ENCODE measurements at places on chromosomes 16 and 17.

DNA sequence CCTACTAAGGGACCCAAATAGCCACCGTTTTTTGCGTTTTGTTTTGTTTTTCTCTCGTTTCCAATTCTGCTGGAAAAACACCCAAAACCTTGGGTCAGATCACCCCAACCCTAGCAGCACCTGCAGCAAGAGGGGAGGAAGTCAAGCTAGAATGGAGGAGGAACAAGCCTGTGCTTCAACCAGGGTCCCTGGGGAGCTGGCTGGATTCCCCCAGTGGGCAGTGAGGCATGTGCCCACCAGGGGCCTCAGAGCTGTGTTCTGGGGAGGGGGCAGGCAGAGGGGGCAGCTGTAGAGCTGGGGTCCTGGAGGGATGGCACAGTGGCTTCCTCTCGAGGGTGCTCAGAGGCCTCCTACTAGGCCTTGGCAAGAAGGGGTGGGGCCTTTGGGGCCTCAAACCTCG, 6.5 kb downstream of the CD79B start:
- DNase-seq = no peak

DNA sequence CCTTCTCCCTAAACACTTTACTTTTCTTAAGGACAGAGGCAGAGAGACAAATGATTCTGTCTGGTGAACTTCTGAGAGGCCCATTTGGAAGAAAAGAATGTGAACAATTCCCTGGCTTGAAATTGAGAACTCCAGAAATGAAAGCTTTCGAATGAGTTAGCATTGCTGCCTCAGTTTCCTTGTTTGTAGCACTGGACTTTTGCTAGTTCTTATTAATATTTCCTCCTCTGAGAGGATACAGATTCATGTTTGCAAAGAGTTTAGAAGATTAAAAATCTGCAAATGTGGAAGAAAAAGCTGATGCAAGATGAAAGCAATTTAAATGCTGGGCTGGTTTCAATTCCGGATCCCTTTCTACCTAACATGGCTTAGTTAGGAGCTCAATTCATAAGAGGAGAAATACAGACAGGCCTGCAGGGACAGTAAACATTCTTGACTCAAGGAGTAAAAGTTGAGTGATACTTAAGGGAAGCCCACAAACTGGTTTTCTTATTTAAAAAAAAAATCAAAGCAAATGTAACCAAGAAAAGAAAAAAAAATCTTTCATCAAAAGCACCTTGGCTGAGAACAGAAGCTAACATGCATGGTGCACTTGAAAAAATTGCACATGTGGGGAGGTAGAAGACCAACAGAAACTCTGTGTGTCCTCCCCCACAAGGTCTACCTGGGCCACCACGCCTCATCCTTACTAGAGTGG, 27.1 kb downstream of the HNF1B start:
- DNase-seq = no peak

- no peak for DNase-seq
These were observed 17.5 kb downstream of the HDAC5 start for GRCh38 chr17:44105941-44106340.

DNA sequence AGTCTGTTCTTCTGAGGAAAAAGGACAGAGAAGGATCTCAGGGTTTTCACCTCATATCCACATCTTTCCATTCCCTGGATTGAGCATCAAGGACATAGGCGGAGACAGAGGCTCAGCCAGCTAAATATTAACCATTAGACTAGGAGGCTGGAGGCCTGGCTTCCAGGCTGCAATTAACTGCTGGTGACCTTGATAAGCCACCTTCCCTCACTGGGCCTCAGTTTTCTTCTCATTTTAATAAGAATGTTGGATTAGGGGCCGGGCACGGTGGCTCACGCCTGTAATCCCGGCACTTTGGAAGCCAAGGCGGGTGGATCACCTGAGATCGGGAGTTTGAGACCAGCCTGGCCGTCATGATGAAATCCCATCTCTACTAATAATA, 25.6 kb upstream of the CNOT1 start:
- DNase-seq = no peak

GRCh38 chr17:2214929-2215615, 88.5 kb downstream of the SMG6 start:
- DNase-seq = no peak

DNA sequence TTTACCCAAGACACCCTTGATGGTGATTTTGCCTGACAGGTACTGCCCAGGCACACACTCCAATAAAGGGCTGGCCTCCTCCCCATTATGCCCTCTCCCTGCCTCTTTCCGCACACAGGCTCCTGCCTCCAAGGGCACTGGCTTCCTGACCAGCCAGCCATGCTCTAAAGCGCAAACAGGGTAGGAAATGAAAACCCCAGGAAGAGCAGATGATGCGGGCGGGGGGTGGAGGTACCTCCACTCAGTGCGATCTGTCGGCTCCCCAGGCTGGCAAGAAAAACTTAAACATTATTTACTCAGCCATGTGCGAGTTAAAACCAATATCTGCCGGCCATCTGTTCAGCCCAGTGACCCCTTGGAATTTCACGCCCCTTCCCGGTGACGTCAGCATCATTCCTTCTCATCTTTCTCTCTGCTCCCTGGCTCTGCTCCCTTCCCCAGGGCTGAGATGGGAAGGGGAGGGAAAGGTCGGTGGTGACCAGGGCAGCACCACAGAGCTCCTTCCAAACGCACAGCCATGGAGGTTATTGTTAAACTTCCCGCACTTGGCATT, 262.5 kb downstream of the CBLN1 start:
- DNase-seq = no peak

DNA sequence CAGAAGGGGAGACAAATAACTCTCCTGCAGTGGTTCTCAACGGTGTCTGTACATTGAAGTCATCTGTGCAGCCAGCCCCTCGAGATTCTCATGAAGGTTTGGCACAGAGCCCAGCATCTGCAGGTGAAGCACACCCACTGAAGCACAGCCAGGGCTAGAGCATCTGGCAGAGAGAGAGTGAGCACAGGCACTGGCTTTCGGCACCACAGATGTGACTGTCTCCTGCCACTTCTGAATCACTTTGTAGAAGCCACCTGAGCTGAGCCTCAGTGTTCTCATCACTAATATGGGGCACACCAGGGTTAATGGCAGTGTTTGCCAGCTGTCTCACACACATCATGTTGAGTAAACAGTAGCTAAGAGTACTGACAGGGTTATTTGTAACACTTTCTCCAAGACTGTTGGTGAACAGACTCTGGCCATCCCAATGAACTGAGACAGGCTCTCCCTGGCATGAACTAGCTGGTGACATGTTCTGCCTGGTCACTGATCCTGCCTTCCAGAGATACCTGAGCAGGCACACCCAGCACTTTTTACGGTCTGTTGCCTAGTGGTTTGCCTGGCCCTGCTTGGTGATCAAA, 10.9 kb downstream of the HSPB9 start:
- DNase-seq = no peak

- no peak for DNase-seq
These were observed 850 bp downstream of the PPM1E start for GRCh38 chr17:58756246-58757161.

DNA sequence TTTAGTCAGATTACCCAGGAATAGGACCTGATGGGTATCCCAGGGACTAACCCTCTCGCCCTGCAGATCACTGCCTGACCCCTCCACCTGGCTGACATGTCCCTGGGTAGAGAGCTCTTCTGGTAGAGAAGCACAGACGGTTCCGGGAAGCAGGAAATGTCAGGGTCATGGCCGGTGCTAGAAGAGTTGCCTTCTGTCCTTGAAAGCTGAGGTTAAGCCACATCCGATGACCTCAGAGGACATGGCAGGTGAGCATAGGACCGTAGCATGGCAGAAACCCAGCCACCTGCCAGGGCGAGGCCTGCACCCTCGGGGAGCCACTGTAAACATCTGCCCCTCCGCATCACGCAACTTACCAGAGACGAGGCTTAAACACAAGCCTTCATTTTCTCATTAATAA, 483.7 kb downstream of the SOX9 start:
- DNase-seq = no peak

DNA sequence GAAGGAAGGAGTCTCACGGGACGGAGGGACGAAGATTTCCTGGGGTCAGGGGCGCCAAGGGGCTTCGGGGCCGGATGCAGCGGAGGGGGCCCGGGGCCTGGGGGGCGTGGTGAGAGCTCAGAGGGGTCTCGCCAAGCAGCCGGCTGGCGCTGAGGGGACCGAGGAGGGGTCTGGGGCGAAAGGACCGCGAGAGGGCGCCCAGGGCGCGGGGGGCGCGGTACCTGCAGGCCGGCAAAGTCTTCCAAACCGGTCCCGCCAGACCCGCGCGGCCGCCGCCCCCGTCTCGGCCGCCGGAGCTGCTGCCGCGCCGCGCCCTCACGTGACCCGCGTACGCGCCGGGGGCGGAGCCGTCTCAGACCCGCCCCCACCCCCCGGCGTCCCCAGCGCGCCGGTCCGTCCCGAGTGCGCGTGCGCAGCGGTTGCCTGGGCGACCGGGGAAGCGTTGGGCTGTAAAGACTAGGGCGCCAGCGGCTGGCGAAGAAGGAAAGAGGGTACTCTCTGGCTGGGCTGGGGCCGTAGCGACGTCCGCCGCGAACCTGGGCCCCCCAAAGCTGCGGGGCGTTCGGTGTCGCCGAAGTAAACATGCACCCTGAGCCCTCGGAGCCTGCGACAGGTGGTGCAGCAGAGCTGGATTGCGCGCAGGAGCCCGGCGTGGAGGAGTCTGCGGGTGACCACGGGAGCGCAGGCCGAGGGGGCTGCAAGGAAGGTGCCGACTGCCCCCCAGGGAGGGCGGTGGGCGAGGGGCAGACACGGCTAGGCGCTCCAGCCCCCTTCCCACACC, at the start of the genes DNAAF1 and HSDL1:
Gene DNAAF1 (plus strand): TSS at position 450 of the 781 bp plus-strand sequence. CDS start 133 bp downstream, at position 583.
Gene HSDL1 (minus strand): TSS at position 319 of the 781 bp plus-strand sequence. CDS start 13,856 bp downstream, outside the sequence.
- peak; percentile 94 for DNase-seq

DNA sequence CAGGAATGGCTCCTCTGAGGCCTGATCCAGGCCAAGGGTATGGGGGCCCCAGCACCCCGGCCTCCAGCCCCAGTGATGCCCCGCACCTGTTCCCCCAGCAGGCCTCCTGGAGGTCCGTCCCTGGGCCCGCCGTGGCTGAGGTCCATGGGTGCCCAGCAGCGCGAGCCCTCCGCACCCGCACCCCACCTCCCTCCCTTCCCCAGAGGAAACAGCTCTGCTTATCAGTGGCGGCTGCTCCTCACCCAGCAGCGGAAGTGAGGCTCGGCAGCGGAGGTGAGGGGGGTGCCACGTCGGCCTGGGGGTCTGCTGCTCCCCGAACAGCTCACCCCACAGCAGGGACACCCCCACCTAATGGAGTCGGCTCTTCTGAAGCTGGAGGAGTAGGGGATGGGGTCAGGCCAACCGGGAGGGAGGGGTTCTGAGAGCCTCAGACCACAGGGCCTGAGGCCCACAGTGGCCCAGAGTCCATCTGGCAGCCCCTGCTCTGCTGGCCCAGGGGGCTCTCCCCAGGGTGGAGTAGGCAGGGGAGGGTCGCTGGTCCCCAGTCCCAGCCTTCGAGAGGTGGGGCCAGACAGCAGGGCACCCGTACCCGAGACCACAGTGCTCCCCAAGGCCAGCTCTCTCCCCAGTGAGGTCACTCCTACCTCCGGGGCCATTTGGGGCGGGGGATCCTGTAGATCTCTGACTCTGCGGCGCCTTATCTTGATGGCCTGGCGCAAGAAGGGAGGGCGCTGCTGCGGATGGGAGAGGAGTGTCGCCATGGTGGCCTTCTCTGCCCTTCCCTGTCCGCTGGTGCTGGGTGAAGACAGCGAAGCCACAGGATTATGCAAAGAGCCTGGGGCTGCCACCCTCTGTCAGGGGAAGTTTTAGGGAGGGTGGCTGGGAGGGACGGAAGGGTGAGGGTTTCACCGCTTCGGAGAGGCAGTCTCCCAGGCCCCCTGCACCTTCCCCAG, at the start of gene UNC13D:
Gene UNC13D (minus strand): TSS at position 828 of the 953 bp plus-strand sequence. CDS start 67 bp downstream, at position 761.
- no peak for DNase-seq

- DNase-seq = no peak
These were observed 3.8 kb downstream of the NTHL1 start for GRCh38 chr16:2043667-2044451.

GRCh38 chr17:75617218-75617617, 16.0 kb upstream of the SMIM5 start:
- DNase-seq = no peak

- DNase-seq = no peak
These were observed 65.6 kb downstream of the WIPI1 start for GRCh38 chr17:68391561-68392268.

GRCh38 chr16:56669840-56670619, 416 bp downstream of the MT1H start:
- no peak for DNase-seq

- no peak for DNase-seq
These were observed 211.2 kb downstream of the RBFOX3 start for GRCh38 chr17:79399610-79400144.

- DNase-seq = no peak
These were observed 2.5 kb downstream of the PRAC2 start for GRCh38 chr17:48725288-48726064.

GRCh38 chr17:143785-144281, 6.5 kb downstream of the SCGB1C2 start:
- peak; percentile 71 for DNase-seq

DNA sequence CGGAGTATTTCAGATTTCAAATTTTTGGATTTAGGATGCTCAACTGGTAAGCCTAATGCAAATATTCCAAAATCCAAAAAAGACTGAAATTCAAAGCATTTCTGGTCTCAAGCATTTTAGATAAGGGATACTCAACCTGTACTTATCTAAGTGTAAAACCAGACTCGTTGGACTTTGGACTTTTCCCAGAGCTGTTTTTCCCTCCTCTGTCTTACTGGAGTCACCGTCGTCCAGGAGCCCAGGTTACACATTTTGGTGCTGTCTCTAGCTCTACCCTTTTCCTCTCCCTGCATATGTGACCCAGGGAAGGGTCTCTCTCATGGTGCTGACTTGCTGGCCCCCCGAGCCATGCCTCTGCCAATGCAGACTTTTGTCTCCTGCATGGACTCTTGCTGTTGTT, 46.0 kb upstream of the MMP2 start:
- no peak for DNase-seq

- no peak for DNase-seq
These were observed 47.1 kb upstream of the TEKT3 start for GRCh38 chr17:15388356-15389041.

GRCh38 chr16:14301169-14302030, 230.3 kb downstream of the MRTFB start:
- DNase-seq = no peak

DNA sequence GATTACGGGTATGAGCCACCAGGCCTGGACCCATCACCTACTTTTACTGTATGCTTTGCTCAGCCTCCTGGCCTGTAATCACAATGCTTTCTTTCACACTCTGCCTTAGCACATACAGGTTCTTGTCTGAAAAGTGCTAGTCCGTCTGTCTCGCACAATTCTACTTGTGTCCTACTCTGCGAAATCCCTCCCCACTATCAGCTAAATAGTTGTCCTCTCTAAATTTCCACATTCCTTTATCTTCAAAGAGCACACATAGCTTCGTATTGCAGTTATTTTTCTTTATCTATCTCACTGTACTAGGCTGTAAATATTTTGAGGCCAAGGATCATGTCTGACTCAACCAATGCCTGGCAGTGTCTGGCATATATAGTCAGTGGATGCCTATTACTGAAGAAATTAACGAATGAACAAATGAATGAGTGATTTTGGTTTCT, 38.5 kb upstream of the ETV4 start:
- DNase-seq = no peak
